Osteoblast (primary cell): ENCODE measurements at places on chromosomes 12 and 14.

- H3K4me1 ChIP-seq = peaks cover 27% of the 10 kb centered on the region
- H3K27ac ChIP-seq = no peak overlapping the region
- no peak overlapping the region for H3K4me3 ChIP-seq
- DNase-seq = no peak
Observed at GRCh38 chr12:93762912-93763553, 85.9 kb downstream of the CRADD start.

DNA sequence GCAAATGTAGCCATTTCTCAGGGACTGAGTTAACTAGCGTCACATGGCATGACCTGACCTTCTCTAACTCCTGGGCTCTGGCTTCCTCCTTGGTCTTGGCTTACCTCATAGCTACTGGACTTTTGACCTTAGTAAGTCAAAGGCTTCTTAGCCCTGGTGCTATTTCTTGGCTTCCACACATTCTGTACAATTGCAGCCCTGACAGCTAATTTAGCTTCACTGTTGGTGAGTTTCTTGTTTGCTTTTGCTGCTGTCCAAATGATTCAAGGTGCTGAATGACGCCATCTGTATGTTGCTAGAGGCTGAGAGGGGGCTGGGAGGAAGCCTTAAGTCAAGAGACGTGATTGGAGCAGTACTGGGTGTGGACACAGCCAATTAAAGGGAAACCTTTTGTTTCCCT lies 202.7 kb downstream of the PRKD1 start:
- no peak overlapping the region for H3K27ac ChIP-seq
- DNase-seq = no peak
- no peak overlapping the region for H3K4me3 ChIP-seq
- H3K36me3 ChIP-seq = peaks cover 21% of the 10 kb centered on the region
- peaks cover 12% of the 10 kb centered on the region for H3K4me1 ChIP-seq

DNA sequence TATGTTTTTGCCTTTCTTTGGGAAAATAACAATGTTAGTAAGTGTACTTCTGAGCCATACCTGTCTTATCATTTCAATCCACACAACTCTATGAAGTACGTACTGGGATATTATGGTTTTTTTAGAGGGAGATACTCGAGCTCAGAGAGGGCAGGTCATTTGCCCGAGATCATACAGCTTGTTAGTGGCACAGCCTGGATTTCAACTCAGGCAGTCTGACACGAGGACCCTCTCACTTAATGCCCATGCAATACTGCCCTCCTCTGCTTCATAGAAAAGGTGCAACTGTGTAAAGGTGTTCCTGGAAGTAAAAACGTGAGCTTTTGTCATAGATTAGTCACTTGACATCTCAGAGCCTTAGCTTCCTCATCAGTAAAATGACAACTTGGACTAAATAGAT lies 128.0 kb downstream of the NDUFA12 start:
- H3K27ac ChIP-seq = no peak overlapping the region
- no peak overlapping the region for H3K4me3 ChIP-seq
- no peaks in the 10 kb centered on the region for H3K4me1 ChIP-seq
- no peak for DNase-seq

GRCh38 chr12:56374726-56375597 lies 12.3 kb upstream of the APOF start:
- no peak overlapping the region for H3K4me3 ChIP-seq
- DNase-seq = no peak
- no peak overlapping the region for H3K27ac ChIP-seq
- H3K36me3 ChIP-seq = no peaks in the 10 kb centered on the region

DNA sequence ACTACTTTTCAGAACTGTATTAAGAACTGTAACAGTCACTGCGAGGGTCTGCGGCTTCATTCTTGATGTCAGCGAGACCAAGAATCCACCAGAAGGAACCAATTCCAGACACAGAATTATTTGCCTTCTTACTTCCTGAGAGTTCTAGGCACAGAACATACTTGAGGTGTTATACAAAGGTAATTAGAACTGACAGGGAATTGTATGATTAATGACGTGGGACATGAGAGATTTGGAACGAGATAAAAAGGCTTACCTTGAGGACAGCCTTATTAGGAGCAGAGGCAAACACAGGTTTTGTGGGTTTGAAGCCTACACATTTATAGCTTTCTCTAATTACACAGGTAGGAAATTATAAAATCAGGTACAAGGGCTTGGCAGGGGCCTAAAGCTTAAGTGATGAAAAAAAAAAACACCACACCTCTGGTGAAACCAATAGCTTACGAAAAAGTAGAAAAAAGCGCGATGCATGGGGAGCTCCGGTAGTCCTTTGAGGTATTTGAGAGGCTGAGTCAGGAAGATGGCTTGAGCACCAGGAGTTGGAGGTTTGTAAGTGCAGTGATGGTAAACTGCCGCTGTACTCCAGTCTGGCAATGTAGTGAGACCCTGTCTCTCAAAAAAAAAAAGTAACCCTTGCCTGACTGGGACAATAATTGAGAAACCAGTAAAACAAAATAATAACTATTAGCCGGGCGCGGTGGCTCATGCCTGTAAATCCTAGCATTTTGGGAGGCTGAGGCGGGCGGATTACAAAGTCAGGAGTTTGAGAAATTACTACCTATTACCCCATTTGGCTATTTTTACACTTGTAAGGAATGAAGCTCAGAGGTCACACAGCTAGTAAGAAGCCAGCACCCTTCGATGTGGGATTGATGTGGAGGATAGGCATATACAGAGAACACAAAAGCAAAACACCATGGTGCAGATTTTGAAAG lies 795 bp upstream of the ACOT2 start:
- H3K4me1 ChIP-seq = peaks cover 17% of the 10 kb centered on the region
- peak overlapping the region; percentile 76 for H3K27ac ChIP-seq
- DNase-seq = peak; percentile 77
- peak overlapping the region; percentile 88 for H3K4me3 ChIP-seq
- H3K27me3 ChIP-seq = no peaks in the 10 kb centered on the region
- no peaks in the 10 kb centered on the region for H3K36me3 ChIP-seq

DNA sequence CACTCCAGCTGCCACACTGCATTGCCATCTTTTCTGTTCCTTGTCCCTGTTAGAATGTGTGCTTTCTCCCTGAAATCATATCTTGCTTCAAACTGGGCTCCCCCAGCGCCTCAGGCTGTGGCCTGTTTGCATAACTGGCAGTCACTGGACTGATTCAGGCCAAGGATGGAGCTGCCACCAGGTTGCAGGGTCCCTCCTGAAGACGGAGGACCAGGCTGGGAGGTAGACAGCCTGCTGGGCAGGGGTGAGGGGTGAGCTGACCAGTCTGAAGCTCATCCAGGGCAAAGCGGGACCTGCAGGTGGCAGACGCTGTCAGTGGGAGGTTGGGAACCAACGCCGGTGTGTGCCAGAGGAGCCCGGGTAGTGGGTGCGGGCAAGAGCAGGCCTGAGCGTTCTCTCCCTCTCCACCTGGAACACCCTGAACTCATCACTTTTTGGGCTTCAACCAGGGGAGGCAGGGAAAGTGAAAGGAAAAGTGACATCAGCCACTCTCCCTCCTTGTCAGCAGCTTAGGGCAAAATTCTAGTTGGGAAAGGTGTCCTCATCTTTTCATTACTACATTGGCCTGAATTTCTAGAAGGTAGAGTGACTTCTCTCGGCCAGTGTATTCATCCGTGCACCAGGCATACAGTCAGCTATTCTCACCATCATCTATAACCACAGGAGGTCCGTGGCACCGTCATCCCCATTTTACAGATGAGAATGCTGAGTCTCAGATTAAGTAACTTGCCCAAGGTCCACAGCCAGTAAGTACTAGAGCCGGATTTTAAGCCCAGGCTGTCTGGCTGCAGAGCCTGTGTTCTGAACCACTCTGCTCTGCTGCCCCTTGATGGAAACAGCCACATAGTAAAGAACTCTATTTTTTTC lies 219.1 kb downstream of the SLC41A2 start:
- peaks cover 10% of the 10 kb centered on the region for H3K4me1 ChIP-seq
- no peaks in the 10 kb centered on the region for H3K27me3 ChIP-seq
- H3K27ac ChIP-seq = no peak overlapping the region
- H3K36me3 ChIP-seq = no peaks in the 10 kb centered on the region
- no peak overlapping the region for H3K4me3 ChIP-seq

- H3K4me3 ChIP-seq = peak overlapping the region; percentile 76
- no peaks in the 10 kb centered on the region for H3K27me3 ChIP-seq
- H3K27ac ChIP-seq = peak overlapping the region; percentile 99
Observed at GRCh38 chr14:77032844-77033621, 4.5 kb upstream of the IRF2BPL start.

DNA sequence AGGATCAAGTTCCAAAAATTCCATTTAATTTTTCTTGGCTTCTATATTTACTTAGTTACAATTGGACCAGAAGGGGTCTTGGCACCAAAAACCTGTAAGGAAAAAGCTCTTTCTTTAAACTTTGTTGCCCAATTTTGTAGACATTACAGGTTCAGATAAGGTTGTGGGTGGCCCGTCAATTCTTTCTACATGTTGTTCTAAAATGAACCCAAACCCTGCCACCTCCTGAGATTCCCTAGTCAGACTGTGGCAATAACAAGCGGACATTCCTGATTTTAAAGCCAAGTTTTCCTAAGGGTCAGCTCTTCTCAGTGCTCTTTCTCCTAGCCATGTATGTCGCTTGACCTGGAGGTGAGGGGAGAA lies 45.0 kb upstream of the GSG1 start:
- H3K27me3 ChIP-seq = no peaks in the 10 kb centered on the region
- H3K4me1 ChIP-seq = peaks cover 5% of the 10 kb centered on the region
- H3K4me3 ChIP-seq = no peak overlapping the region
- no peak for DNase-seq
- no peak overlapping the region for H3K27ac ChIP-seq
- H3K36me3 ChIP-seq = no peaks in the 10 kb centered on the region
